Stimulated activated CD4-positive, alpha-beta T cell treated with anti-CD3 and anti-CD28 coated beads, Interleukin-4, amount 100 ng/mL, for 24 hours (primary cell): ENCODE measurements at places on chromosomes 11 and 22.

- no peak for DNase-seq
Measured at GRCh38 chr22:37202716-37203115, 9.6 kb downstream of the SSTR3 start.

- peak; percentile 46 for DNase-seq
Measured at GRCh38 chr22:46969491-46969890, 207.0 kb downstream of the TBC1D22A start.

DNA sequence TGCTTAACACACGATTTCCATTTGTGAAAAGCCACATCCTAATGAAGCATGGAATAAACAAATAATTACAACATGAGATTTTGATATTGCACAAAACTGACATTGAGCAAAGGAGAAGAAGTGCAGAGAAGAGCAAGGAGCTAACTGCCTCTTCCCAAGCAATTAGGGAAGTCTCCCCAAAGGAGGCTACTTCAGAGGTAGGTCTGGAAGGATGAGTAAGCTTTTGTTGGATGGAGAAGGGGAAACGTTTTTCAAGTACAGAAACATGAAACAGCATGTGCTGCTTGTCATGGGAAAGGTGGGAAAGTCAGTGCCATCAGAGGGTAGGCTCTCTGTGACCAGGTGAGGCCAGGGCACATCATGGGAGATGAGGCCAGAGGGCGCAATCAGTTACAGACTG, 132.2 kb upstream of the SESN3 start:
- no peak for DNase-seq

GRCh38 chr11:125376856-125377255, 119.2 kb downstream of the FEZ1 start:
- DNase-seq: no peak

- no peak for DNase-seq
Measured at GRCh38 chr11:44529895-44530412, 35.5 kb upstream of the CD82 start.

- no peak for DNase-seq
Measured at GRCh38 chr11:44788536-44789261, 61.9 kb downstream of the TSPAN18 start.

DNA sequence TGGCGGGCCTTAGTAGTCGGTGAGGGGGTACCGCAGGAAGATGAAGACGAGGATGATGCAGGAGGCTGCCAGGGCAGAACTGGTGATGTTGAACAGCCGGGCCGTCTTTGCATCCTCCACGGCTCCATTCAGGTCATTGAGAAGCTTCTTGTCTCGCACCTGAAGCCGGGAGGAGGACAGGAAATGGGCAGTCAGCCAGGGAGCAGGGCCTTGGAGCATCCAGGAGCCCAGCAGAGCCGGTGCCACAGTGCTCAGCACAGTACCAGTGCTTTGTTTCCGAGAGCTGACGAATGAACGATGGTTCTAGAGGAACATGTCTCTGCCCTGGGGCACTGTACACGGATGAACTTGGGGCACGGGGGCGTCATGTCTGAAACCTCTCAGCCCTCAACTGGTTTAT, 15.1 kb downstream of the IFITM10 start:
- DNase-seq: no peak

- DNase-seq: no peak
Measured at GRCh38 chr22:24060375-24060788, 49.3 kb downstream of the CABIN1 start.

DNA sequence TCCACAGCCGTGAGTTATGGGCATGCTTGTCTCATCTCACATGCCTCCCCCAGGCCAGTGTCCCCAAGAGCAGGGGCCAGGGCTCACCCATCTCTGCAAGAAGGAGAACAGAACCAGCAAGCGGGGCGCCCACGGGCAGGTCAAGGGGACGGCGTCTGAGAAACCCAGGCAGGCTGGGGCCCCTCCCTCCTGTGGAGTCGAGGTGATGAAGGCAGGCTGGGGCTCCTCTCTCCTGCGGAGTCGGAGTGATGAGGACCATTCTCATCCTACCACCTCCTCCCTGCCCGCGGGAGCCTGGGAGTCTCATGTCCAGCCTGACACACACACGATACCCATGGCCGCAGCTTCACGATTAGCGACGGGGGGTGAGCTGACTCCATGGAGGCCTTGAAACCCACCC, 141.9 kb downstream of the CTTN start:
- no peak for DNase-seq

- DNase-seq: no peak
Measured at GRCh38 chr11:34232807-34233206, 125.0 kb downstream of the ABTB2 start.

GRCh38 chr22:32583074-32583682, 108.6 kb downstream of the FBXO7 start:
- DNase-seq: no peak

DNA sequence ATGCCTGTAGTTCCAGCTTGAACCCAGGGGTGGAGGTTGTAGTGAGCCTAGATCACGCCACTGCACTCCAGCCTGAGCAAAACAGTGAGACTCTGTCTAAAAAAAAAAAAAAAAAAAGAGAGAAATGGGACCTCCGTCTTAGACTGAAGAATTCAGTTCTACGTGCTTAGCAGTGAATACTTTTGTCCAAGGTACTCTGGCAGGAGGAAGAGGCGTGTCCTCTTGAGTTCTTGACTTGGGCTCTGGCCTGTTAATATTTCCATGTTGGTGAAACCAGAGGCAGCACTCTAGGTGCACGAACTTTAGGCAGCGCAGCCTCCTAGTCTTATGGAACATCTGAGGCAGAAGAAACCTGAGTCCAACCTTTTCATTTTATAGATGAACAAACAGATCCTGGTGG, 2.4 kb downstream of the HMBS start:
- DNase-seq: no peak

DNA sequence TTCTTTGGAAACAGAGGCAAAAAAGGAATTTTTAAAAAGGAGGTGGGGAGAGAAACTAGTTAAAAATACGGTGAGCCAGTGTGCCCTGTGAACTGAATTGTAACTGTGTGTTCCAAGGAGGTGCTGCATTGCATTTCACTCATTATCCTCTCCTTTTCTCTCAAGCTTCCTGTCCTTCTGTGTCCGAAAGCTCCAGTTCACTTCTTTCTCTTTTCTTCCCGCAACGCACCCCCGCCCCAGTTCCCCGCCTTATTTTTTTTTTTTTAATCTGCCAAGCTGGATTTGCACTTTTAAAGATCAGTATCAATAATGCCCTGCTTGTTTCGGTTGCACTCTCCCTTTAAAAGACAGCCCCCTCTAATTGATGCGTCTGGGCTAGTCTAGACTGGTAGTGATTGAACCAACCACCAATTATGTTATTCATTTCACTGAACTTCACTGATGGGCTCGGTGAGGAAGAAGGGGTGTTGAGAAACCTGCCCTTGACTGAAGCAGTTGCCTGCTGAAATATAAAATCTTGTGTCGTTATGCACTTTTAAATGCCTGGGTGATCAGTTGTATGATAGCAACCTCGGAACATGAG, 18.5 kb downstream of the BLID start:
- DNase-seq: no peak

DNA sequence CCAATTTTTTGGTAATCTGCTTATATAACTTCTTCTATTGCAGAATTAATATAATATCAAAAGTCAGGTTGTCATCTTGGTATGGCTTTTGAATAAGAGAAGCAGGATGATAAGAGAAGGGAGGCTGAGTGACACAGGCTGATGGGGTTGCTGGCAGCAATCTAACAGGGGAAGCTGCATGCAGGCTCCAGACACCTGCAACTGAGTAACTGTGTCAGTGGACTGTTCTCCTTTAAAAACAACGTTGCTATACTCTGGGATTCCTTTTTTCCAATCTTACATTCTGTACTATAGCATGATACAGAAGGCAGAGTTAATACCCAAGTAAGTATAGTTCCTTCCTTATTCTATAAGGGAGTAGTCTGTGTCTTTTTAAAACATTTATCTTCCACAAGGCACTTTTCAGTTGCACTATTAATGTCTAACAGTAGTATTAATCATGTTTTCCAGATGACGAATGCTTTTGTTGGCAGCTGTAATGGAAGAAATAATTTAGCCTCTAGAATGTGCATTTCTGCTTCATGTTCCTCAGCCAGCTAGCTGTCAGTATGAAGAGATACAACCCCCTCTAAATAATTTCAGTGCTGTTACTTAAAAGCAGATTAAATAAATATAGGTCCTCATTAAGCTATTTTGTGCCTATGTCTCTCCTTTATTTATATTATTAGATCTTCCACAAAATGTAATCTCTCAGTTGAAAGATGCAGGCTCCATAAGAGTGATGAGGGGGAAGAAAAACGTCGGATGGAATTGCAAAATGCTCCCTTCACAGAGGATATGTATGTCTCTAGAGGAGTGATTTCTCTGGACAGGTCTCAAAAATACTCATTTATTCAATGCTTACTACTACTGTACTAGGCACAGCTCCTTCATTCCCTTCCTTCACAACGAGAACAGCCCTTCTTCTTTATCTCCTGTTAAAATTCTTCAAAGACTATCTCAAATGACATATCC, 50.8 kb downstream of the ATG16L2 start:
- DNase-seq: no peak

GRCh38 chr11:6531267-6531752, 34.2 kb downstream of the DNHD1 start:
- DNase-seq: peak; percentile 14

DNA sequence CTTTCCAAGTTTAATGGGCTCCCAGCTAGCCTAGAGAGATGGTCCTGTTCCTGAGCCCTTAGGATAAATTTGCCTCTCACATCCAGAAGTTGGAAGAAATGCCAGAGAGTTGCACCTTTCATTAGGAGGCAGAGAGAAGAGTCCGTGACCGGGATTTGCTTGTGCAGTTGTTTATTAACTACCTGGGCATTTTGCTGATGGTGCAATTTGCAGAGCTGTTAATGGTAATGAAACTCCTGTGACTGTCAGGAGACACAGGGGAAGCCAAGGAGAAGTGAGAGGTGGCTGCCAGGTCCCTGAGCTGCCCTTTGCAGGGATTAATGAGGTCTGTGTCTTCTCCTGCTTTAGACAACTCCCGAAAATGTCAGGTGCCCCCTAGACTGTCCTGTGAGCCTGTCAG, 69.1 kb upstream of the B3GAT1 start:
- DNase-seq: no peak

DNA sequence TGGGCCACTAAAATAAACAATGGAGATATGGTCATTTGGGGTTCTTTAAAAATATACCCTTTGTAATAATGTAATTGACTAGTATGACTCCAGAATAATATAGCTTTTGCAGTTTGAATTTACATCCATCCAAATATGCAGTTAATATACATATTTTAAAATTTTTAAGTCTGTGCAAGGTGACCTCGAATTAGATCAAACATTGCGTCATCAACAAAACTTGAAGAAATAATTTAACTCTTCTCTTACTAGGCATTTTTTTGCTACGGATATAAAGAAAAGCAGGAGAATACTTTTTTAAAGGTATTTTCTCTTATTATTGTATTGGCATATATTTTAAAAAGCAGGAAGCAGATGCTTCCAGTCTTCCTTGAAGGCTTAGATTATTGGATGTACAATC, 10.7 kb downstream of the OR51A4 start:
- no peak for DNase-seq

DNA sequence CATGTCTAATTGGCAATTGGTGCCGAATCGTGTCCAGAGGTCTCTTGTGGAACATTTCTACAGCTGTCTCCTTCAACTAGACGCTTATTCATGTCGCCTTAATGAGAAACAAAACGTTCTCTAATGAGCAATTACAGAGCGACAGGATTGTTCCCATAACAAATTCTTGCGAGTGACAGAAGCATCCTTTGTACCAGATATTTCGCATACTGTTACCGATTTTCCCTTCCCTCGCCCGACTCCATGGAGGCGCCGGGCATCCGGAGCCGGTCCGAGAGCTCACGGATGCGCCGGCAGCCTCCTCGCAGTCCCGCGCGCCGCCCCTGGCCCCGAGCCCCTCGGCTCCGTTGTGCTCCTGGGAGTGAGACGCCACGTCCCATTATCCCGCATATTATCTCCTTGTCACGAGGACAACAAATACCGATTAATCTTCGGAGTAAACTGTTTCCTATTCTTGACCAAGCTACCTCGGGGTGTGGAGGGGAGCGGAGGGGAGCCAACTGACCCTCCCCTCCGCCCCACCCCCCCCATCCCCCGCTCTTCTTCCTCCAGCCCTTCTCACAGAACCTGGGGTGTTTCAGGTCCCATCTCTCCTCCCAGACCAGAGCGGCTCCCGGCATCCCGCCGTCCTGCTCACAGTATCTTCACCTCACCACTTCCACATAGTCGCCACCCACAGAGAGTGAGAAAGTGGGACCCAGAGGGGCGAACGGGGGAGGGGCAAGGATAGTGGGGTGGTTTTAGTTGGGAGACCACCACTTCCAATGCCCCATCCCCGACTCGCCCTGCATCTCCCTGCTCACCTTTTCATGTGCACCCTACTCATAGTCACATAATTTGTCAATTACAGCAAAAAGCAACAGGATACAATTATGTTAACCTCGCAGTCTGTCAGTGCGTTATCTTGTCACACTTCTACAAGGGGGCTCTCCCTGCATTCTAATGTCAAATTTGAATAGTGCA, 11.4 kb downstream of the PAX6 start:
- DNase-seq: no peak

DNA sequence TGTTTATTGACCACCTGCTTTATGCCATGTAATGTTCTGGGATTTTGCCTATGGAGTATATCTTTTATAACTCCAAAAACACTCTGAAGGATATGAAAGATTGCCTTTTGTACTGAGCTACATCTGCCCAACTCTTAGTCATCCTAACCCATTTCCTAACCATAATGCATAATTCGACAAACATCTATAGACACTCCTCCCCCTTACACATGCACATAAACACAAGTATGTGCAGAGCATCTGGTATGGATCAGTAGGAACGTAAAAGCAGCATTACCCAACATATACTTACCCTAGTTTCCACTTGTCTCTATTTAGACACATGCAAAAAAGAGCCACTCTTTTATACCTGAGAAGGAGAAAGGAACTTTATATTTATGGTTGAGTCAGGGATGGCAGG, 272.8 kb downstream of the FAM76B start:
- no peak for DNase-seq

DNA sequence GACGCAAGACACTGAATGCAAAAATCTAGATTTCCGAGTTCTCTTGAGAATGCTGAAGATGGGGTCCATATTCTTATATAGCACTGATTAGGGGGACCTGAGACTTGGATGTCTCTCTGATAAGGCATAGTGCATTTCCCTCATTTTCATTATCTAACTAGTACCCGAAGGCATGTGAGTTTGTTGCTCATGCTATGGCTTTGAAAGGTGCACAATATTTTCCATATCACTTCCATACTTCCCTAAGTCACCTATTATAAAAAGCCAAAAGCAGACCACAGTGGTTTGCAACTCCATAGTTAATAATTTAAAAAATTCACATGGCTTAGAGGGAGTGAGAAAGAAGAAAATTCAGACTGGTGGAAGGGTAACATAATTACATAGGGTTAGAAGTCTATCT, 1.7 kb downstream of the BTBD10 start:
- DNase-seq: no peak

- no peak for DNase-seq
Measured at GRCh38 chr11:19873730-19874129, 161.1 kb downstream of the NAV2 start.
